ENCODE measurements at places on chromosomes 1 and 21.
A peak's percentile ranks its signal among the peaks of the same experiment; 100 is the strongest.

DNA sequence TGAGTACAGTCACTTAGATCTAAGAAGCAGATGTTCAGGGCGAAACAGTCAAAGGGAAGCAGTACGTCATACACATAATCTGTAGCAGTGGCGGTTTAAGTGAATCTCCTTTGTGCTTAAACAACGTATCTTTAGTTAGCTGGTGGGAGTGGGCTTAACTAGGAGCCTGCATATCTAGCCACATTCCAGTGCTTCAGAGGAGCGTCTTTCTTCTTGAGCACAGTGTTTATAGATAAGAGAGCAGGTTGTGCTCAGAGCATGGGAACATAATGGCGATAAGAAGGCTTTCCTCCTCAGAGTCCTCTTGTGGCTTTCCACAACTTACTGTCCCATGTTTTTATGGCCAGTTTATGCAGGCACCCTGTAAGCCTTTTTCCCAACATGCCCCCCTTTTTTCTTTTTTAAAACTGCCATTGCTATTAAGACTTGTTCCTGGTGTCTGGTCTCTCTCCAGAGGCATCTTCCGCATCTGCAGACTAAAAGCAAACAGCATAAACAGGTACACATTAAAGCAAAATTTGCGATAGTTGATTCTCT lies 3.2 kb downstream of the DAP3 start:
- no peak for DNase-seq

GRCh38 chr1:161080441-161081405 lies 8.6 kb downstream of the NECTIN4 start:
- DNase-seq = no peak

GRCh38 chr1:187837787-187838186 lies 1009.0 kb downstream of the PLA2G4A start:
- DNase-seq = no peak

GRCh38 chr1:160061369-160062229 lies 8.4 kb downstream of the KCNJ10 start:
- DNase-seq = no peak

DNA sequence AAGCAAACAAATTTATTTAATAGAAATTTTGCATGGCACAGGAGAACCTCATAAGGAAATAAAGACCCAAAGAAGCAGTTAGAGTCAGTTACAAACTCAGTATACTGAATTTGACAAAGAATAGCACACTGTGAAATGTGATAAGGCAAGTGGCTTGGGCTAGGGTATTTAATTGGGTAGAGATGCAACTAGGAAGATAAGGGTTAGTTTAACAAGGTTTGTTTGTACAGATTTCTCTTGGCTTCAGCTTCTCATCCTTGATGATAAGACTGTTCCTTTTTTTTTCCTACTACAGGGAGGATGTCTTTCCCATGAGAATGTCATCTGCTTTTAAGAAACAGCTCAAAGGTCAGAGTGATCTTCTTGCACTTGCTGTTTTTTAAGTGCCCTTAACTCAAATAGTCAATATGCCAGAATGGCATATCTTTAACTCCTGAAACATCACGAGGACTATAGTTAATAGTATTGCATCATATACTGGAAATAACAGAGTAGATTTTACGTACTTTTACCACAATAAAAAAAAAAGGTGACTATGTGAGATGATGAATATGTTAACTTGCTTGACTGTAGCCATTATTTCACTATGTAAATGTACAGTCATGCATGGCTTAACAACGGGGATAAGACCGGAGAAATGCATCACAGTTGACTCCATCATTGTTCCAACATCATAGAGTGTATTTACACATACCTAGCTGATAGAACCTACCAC lies 9.2 kb upstream of the TRAF3IP3 start:
- DNase-seq = no peak

GRCh38 chr1:175866776-175867175 lies 123.4 kb upstream of the TNR start:
- no peak for DNase-seq

DNA sequence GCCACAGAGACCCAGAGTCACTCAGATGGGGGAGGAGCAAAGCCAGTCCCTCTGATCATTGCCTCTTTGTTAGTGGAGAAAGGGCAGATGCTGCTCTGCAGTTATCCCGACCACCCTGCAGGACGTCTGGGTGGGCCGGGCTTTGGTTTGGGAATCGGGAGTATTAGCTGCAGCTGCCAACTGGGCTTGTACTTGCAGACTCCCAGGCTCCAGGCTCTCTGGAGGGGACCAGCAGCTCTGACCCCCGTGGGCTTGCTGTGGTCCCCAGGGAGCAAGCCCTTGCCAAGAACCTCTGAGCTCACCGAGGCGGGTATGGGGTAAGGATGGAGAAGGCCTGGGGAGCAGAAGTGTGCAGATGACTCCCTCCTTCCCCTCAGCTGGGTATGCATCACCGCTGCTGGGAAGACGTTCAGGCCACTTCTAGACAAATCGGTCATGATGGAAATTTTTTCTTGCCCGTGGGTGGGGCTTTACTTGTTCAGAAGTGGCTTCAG lies 21.6 kb downstream of the MAPKAPK2 start:
- no peak for DNase-seq

DNA sequence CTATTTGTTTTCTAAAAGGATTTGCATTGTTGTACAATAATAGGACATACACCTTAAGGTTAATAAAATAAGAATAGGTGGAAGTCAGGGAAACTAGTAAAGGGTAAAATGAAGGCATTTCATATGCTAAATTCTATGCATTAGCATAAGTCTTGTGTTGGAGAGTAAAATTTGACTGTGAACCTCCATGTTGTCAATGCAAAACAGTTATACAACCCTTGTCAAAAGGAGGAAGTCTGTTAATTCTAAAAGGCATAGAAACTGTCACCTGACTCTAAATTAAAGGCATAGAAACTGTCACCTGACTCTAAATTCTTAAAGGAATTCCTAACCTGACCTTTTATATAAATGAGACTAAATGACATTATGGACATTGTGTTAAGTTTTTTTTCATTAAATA lies 291.8 kb downstream of the OLFM3 start:
- no peak for DNase-seq

DNA sequence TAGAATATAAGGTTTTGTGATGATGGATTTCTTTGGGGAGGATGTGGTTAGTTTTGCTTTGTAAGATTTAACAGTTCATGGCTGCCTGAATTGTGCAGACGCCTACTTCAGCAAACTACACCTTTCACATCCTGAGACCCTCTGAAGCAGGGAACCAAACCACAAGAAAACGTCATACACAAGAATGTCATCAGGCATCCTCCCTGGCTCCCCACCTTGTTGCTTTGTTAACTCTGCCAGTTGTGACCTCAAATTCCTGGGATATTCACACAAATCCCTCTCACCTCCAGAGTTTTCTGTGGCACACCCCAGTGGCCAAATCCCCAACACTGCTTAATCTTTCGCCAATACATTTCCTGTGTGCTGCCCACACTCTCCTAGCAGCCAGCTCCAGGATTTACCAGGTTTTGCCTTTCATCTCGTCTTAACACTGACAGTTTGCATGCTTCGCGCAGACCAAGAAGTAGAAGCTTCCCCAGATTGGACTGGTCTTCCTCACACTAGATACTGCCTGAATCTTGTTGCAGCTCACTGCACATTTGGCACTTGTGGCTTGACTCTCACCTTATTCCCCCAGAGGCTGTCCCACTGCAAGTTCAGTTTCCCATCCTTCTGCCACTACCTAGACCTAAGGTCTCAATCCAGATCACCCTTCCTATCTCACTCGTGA lies 51.1 kb upstream of the CTTNBP2NL start:
- DNase-seq = no peak

- no peak for DNase-seq
These were observed 34.7 kb downstream of the RGSL1 start for GRCh38 chr1:182484531-182485257.

- DNase-seq = no peak
These were observed 138.5 kb downstream of the ZZZ3 start for GRCh38 chr1:77543822-77544448.

- DNase-seq = no peak
These were observed 854 bp downstream of the MYCL start for GRCh38 chr1:39900662-39901463.

- no peak for DNase-seq
These were observed 1.7 kb downstream of the SNAP47 start for GRCh38 chr1:227736814-227737432.

- DNase-seq = no peak
These were observed 64.8 kb upstream of the IPO9 start for GRCh38 chr1:201764166-201764565.

DNA sequence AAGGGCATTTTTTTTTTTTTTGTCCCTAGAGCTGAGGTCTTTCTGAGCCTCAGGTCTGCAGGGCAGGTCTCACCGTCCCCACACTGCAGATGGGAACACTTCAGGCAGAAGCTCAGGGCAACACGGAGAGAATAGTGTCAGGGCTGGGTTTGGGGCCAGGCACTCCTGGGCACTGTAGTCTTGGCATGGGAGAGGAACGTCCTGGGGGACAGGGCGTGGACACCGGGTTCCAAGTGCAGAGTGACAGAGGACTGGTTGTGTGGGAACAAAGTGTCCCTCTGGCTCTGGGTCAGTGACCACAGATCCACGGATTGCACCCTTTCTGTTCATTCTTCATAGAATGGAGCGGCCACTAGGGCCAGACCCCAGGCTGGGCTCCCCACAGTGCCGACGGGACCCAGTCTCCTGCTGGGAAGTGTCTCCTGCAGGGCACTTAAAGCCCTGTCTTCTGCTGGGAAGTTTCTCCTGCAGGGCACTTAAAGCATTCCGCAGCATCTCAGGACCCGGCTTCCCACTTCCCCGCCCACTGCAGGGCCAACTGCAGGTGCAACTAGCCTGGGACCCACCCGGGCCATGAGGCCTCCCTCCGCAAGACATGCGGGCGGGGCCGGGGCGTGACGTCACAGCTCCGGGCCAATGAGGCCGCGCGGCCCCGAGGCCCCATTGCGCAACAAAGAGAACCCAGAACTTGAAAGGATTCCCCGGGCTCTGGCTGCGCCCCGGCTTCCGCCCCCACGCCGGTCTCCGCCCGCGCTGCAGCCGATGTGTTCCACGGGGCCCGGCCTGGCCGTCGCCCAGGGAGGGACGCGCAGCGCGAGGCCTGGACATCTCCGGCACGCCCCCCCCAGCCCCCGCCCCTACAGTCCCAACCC lies 1.2 kb downstream of the GPR153 start:
- DNase-seq = peak; percentile 58

GRCh38 chr1:183039330-183039729 lies 16.1 kb downstream of the LAMC1 start:
- DNase-seq = no peak
